ENCODE measurements at places on chromosomes 6 and 20.

- no peak for DNase-seq
These were observed 91.9 kb downstream of the MYLK4 start for GRCh38 chr6:2658788-2659187.

DNA sequence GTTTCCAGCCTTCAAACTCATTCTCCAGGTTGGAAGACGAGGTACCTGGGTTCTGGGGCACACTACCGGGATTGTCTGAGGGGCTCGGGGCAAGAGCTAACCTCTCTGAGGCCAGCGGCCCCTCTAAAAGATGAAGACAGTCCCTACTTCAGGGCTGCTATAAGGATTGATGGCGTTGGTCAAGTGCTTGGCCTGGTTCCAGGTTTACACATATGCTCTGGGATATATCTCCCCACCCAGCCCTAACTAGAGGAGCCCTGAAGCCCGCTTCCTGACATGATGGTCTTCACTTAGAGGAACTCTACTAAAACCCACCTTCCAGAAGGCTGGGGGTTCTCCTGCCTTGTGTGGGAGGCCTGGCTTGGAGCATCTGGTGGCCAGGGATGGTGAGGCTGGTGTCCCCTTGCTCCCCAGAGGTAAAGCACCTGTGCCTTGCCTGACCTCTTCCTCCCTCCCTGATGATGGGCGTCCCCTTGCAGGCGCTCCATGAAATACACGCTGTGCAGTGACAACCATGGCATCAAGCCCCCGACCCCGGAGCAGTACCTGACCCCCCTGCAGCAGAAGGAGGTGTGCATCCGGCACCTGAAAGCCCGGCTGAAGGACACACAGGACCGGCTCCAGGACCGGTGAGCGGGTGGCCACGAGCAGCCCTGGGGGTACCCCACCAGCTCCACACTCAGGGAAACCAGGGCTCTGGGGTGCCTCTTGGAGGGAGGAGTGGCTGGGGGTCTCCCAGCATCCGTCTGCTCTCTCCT lies 28.7 kb downstream of the SDCBP2 start:
- DNase-seq = no peak

DNA sequence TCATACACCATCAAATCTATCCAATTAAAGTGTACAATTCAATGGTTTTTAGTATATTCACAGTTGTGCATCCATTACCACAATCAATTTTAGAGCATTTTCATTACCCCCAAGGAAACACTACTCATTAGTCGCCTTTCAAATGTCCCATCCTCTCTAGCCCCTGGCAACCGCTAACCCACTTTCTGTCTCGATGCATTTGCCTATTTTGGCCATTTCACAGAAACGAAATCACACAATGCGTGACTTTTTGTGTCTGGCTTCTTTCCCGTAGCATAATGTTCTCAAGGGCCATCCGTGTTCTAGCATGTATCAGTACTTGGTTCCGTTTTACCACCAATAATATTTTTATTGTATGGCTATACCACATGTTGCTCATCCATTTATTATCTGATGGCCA lies 51.7 kb downstream of the PPP1R3G start:
- no peak for DNase-seq

GRCh38 chr6:149128489-149129145 lies 188.9 kb upstream of the TAB2 start:
- no peak for DNase-seq

- peak; percentile 79 for DNase-seq
These were observed 7.3 kb upstream of the COL9A1 start for GRCh38 chr6:70310063-70310694.

- no peak for DNase-seq
These were observed 19.7 kb upstream of the CITED2 start for GRCh38 chr6:139394027-139394649.

GRCh38 chr20:16036331-16036730 lies 536.9 kb downstream of the KIF16B start:
- DNase-seq = no peak

- no peak for DNase-seq
These were observed 30.2 kb downstream of the PSMG4 start for GRCh38 chr6:3288711-3289663.

DNA sequence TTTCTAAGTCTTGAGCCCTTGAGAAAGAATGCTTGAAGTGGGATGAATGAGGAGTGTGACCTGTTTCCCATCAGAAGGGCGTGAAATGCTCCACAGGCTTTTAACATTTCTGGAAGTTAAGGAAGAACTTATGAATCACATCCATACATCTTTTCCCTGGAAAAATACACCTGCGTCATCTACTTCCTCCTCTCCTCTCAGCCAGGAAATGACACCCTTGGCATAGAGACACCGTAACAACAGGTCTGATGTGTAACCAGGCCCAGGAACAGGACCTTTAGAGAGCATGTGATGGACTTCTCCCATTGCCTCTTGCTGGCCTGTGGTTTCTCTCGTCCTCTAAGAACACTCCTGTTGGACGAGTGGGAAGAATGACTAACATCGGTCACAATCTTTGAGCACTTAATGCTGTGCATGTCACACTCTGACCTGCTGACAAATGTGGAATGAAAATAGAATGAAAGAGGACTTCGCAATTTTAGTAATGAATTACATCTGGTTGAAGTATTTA lies 28.5 kb upstream of the CITED2 start:
- no peak for DNase-seq

- peak; percentile 8 for DNase-seq
These were observed 977.7 kb upstream of the SLC35B3 start for GRCh38 chr6:9412951-9413559.

DNA sequence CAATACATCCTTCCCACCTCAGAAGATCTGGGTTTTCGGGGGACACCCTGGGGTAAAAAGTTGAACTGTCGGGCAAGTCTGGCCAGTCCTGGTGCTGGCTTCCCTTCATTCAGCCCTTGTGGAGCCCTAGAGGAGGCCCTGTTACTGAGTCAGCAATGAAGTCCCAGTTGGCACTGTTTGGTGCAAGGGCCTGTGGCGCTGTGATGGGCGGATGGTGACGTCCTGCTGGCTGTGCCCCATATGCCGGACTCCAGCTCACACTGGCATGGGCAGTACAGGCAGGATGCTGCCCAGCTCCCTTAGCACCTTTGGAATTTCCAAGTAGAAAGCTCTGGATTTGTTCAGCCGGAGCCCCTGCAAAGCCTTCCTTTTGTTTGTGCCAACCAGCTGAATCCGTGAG lies 186.2 kb upstream of the PMEPA1 start:
- DNase-seq = no peak

- DNase-seq = no peak
These were observed 114.9 kb upstream of the MOCS1 start for GRCh38 chr6:40049128-40049527.

DNA sequence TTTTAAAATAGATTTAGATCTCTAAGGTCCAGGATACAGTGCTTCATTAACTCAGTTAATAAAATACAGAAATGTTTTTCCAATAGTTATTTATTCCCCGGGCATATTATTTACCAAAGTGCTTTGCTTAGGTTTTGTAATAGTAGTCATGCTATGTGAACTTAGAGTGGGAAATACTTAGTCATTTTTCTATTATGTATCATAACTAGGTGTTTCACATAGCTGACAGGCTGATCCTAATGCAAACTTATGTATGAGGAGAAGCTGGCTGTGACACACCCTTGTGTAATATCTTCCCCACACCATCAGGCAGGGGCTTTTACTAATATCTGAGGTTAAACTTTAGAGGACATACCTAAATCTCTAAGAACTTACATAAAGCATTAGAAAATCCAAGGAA lies 277.7 kb upstream of the RIMS1 start:
- DNase-seq = no peak

GRCh38 chr6:72905705-72906478 lies 284.0 kb downstream of the KCNQ5 start:
- DNase-seq = no peak

DNA sequence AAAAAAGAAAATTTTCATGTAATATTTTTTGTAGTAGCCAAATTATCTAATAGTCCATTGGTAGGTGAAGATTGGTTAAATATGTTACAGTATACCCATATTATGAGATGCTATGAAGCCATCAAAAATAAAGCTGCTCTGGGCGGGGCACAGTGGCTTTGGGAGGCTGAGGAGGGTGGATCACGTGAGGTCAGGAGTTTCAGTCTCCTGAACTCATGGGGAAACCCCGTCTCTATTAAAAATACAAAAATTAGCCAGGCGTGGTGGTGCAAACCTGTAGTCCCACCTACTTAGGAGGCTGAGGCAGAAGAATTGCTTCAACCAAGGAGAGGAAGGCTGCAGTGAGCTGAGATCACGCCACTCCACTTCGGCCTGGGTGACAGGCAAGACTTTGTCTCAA lies 360.5 kb downstream of the KIF16B start:
- no peak for DNase-seq

DNA sequence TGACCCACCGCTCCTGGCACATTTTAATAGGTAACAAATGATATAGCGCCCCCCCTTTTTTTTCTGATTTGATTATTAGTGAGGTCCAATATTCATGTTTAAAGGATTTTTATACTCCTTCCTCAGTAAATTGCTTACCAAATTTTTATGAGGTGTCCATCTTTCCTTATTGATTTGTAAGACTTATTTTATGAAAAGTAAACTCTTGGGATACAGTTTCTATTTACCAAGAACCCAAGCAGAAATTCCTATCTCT lies 25.1 kb downstream of the TRIM27 start:
- no peak for DNase-seq

- DNase-seq = no peak
These were observed 81.5 kb upstream of the QKI start for GRCh38 chr6:163333038-163333437.

GRCh38 chr20:41905199-41905598 lies 287.0 kb upstream of the CHD6 start:
- DNase-seq = no peak

DNA sequence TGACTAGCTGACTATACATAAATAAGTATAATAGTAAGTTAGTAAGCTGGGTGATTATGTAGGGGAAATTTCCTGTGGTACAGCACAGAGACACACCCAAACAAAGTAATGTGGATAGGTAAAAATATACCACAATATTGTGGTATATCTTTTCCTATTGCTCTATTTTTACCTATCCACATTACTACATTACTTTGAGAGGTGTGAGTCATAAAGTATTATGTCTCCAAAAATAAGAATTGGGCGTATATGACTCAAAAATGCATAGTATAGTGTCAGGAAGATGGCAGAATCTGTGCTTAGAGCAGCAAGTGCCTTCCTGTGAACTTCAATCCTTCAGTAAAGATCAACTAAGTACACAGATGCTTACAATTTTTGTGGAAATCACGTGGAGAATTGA lies 2.7 kb upstream of the SIRPG start:
- no peak for DNase-seq

- DNase-seq = no peak
These were observed 11.8 kb upstream of the GNRH2 start for GRCh38 chr20:3031524-3032147.

DNA sequence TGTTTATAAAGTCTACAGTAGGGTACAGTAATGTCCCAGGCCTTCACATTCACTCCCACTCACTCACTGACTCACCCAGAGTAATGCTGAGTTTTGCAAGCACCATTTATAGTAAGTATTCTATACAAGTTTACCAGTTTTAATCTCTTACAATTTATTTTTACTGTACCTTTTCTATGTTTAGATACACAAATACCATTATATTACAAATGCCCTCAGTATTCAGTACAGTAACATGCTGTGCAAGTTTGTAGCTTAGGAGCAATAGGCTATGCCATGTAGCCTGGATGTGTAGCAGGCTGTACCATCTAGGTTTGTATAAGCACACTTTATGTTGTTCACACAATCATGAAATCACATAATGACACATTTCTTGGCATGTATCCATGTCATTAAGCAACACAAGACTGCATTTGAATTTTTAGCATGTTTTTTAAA lies 673.6 kb downstream of the CD109 start:
- no peak for DNase-seq

- no peak for DNase-seq
These were observed 7.6 kb downstream of the GLP1R start for GRCh38 chr6:39056191-39056590.

GRCh38 chr20:58450254-58450653 lies 61.2 kb downstream of the VAPB start:
- no peak for DNase-seq

- DNase-seq = no peak
These were observed 12.7 kb upstream of the RAMACL start for GRCh38 chr6:166599205-166599604.

- DNase-seq = no peak
These were observed 112.9 kb downstream of the JARID2 start for GRCh38 chr6:15358579-15359327.

- no peak for DNase-seq
These were observed 81.7 kb upstream of the GATA5 start for GRCh38 chr20:62557462-62557861.

DNA sequence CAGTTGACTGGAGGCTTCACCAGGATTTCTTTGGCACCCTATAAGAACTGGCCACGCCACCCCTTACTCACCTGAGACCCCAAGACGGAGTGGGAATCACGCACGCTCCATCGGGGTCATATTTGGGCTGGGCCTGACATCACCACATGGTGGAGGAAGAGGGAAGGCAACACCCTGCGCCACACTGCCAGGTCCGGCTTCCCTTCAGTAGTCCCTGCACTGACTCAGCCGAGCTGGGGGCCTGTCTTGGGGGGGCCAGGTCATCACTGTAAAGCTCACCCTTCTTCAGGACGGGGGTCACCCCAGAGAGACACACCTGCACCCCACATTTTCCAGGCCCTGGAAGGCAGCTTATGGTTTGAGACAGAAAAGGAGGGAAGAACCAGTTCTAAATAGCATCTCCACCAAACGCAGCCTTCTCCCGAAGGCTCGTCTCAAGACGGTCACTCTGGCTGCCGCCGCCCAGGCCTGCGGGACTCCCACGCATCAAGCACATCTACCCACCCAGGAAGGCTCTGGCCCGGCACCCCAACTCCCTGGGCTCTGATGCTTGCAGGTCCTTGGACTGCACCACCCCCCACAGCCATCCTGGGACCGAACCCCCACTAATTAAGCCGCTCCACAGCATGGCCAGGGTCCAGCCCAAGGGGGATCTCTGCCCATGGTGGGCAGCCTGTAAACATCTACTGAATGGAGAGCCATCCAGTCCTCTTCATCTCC lies 51.8 kb downstream of the GINS1 start:
- no peak for DNase-seq

- no peak for DNase-seq
These were observed 39.9 kb upstream of the SAMD5 start for GRCh38 chr6:147468634-147469033.

DNA sequence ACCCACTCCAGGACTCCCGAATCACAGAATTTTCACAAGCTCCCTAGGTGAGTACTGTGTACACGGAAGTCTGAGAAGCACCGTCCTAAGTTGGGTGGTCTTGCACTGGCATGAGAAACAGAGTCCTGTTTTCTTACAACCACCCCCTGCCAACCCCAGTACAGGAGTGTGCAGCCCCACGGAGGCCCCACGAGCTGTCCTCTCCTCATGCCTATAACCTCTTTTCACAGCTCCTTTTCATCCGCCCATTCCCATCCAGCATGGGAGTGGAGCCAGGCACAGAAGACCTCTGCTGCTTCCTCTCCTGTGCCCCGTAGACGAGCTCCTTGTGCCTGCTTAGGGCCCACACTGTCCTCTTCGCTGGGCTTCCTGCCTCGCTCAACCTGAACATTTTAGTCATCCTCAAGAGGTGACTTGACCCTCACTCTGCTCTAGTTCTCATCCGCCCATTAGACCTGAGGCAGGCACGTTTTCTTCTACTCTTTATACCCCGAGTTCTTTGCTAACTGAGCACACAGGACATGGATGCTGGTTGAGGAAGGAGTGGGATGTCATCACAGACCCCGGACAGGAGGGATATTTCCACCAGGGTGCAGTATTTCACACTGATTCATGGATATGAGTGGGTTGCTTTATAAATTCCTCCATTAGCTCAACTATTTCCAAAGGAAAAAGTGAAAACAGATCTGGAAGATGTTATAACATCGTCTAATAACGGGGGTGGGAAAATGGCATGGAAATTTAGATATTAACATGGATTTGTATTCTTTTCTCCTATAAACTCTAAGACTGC lies 160.5 kb downstream of the TTLL2 start:
- DNase-seq = peak; percentile 77
